ENCODE measurements at places on chromosomes 7 and 10.

- DNase-seq, result no peak
These were observed 1.1 kb downstream of the EPHA1 start for GRCh38 chr7:143407287-143408251.

- DNase-seq, result no peak
These were observed 3.2 kb downstream of the AKR1B15 start for GRCh38 chr7:134552105-134552504.

DNA sequence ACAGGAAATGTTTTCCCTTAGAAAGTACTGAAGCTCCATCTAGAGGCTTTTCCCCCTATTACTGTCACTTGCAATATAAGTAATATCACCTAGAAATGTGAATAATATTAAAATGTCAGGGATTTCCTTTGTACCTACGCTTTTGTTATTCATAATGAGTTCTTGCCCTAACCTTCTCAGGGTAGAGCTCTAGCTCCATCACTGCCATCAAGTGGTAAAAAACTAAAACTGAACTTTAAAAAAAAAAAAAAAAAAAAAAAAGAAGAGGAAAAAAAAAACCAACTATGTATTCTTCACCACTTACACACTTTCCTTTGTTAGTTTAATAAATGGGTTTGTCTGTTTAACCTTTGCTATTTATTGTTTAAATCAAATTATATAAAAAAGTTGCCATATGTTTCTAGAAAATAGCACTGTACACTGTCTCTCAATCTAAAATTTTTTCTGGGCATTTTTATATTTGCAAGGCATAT lies 49.9 kb downstream of the DNAJC1 start:
- peak; percentile 11 for DNase-seq

DNA sequence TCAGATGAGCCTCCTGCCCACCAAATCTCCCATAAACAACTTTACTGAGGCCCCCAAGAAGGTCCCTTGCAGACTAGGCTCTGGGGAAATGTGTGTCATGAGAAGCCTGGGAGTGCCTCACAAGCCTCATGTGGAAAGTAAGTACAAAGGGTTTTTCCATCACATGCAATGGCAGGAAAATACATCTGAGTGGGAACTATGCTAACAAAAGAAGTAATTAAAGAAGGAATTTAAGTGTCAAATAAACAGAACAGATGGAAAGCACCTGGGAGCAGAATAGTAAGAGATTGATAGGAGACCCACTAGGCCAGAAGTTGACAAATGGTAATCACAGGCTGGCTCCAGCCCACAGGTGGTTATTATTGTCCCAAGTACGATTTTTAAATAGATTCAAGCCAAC lies 20.5 kb downstream of the GSAP start:
- no peak for DNase-seq

GRCh38 chr7:52917982-52918578 lies 117.4 kb upstream of the POM121L12 start:
- DNase-seq, result no peak
